ENCODE measurements at places on chromosomes 1 and 21.

DNA sequence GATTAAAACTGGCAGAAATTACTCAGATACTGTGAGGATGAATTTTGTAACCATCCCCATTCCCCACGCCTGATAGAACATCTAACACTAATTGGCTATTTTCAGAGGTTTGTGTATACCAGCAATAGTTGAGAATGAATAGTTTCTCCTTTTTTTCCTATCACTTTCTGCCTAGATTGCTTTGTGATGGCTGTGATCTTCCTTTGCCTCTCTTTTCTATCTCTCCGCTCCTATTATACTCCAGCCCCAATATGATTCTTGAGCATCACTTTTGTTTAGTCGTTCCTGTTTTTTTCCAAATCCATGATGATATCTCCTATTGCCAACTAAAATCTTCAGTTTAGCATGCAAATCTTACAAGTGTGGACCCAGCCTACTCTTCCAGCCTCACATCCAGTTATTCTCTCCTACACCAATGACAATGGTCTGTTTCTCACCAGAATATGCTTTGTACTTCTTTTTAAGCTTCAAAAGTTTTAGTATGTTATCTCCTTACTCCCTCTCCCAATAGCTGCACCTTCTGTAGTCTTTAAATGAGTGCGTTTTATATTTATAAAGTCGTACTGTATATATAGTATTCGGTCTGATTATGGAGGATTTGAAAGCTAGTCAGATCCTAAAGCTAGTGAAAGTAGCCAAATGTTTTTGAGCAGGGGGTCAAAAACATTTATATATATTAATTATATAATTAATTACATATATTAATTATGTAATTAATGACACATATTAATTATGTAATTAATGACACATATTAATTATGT is 25.2 kb downstream of the MAGI3 start:
- no peak for DNase-seq

DNA sequence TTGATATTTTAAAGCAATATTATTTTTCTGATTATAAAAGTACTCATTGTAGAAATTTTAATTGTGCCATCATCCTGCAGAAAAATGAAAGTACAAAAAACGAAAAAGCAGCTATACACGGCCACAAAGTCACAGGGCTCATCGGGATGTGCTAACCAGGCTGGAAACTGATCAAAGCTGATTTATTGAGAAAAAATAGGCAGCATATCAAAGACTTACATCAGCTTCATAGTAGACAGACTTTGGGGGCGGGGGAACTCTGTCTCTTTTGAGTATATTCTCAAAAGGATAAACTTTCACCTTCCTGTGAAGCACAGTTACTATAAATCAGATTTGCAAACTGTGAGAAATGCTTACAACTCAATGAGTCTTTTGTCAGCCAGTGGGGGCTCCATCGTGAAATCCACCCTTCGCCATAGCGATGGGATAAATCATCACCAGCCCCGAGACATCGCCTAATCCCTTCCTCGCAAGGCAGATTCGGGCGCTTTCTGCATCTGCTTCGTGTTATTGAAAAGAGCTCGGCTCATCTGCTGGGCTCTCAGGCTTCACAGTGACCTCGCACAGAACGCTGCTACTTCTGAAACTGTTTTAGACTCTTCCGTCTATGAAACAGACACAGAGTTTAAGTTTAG is 69.2 kb upstream of the ERG start:
- DNase-seq = peak; percentile 82

DNA sequence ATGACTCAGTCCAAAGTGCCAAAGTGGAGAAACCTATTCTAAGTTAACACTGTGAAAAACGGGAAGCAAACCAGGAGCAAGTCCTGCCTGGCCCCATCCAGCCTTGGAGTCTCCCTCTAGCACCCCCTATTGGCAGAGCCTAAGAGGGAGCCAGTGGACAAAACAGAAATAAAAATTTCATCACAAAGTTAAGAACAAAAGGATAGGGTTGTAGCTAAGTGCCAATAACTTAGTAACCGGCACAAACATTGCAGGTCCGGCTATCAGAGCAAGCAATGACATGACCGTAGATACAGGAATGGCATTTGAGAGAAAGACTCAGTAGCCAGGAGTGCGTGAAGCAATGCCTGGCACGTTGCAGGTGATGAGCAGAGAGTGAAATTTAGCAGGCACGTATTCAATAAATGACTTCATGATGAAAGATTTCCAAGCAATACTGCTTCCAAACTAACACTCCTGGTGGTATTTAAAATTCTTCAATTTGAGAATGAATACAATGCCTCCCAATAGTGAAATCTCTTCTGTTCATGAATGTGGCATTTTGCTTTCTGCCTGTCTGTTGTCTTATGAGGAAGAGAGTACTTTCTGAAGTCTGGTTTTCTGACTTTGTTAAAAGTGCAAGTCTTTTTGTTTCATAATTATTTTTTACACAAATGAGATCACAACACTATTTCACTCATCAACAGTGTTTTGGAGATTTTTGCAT is 391.0 kb downstream of the OMA1 start:
- DNase-seq = no peak

GRCh38 chr1:65090406-65090805 is 57.6 kb upstream of the AK4 start:
- DNase-seq = no peak

DNA sequence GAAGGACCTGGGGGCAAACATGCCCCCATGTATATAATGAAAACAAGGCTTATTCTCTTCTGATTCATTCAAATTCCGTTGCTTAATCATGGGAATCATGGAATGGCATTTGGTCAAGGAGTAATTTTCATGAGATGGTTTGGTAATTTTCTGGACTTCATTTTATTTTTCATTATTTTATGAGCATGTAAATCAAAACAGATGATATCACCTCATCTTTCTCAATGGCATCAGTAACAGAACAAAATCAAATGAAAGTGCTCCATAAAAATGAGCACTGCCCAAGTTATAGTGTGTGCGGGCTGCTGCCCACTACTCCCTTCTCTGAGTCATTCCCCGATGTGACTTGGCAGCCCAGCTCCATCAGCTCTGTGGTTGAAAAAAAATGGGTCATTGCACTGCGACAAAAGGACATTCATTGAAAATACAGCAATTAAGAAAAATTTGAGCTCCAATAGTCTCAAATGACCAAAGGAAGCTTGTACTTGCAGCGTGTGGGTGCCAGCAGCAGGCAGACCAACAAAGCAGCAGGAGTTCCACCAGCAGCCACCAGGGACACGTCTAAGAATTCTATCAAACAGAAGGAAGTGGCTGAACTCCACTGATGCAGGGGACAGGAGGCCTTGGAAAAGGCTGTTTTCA is 84.3 kb upstream of the VAV3 start:
- DNase-seq = peak; percentile 15

GRCh38 chr1:172895761-172896160 is 155.0 kb downstream of the TNFSF18 start:
- no peak for DNase-seq

DNA sequence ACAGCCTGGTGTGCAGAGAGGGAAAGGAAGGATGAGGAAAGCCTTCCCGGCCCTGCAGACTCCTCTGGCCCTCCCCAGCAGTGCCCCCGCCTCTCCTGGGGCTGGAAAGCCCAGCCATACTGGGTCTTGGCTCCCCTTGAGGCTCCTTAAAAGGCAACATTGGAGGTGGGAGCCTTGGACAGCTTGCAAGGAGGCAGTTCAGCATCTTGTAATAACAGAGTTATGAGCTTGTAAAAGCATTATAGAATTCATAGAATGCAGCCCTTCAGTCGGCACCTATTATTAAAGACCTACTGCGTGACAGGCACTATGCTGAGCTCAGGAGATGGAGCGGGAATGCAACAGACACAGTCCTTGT is 4.2 kb downstream of the TINAGL1 start:
- DNase-seq = no peak

DNA sequence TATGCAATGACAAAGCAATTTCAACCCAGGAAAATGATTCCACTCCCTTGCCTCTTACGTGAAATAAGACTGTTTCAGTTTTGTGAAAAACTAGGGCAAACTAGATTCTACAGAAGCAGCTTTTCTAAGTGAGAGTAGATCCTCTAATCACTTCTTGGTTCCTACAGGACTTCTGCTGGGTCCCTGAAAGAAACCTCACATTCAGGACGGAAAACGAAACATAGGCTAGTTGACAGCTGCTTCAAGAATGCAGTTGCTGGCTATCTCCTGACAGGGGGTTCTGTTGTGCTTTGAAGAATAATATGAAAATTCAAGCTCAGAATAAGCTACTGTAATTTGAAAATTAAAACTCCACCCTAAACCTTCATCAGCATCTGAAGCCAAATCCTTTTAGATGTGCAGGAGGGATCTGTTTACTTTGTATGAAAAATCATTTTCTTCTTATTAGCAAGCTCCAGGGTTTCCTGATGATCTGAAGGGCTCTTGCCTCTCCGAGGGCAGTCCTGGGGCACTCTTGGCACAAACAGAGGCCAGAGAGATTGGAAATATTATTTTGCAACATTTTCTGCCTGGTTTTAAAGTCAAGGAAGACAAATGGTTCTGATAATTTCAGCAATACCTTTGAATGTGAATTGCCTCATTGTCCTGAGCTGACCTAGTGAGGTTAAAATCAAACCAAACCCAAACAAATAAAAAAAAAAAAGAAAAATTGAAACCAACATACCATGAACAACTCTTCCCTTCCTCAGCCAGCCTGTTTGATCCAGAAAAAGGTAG is 55.0 kb downstream of the NTMT2 start:
- DNase-seq = peak; percentile 22

DNA sequence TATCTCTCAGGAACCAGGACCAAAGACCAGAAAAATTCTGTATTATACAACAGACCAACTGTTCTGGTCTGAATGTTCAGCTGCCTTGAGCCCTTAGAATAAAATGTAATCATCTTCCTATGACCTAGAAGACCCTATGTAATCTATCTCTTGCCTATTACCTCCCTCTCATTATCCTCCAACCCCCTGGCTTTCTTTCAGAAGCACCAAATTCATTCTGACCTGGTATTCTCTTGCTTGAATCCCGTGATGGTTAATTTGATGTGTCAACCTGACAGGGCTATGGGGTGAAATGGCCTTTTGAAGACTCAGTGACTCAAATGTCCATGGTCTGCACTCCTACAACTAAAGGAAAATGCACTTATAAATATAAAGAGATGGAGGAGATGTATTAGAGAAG is 21.8 kb upstream of the FBXO28 start:
- no peak for DNase-seq

DNA sequence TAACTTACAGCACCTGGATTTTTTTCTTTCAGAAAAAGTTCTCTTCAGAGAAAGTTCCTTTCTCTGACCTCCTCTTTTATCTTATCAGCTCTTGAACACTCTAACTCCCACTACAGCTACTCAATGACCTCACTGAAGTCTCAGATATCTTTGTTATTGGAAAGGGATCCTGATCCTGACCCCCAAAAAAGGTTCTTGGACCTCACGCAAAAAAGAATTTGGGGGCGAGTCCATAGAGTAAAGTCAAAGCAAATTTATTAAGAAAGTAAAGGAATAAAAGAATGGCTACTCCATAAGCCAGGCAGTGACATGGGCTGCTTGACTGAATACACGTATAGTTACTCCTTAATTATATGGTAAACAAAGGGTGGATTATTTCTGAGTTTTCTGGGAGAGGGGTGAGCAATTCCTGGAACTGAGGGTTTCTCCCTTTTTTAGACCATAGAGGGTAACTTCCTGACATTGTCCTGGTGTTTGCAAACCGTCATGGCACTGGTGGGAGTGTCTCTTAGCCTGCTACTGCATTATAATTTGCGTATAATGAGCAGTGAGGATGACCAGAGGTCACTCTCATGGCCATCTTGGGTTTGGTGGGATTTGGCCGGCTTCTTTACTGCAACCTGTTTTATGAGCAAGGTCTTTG is 44.2 kb downstream of the WDR64 start:
- DNase-seq = no peak

DNA sequence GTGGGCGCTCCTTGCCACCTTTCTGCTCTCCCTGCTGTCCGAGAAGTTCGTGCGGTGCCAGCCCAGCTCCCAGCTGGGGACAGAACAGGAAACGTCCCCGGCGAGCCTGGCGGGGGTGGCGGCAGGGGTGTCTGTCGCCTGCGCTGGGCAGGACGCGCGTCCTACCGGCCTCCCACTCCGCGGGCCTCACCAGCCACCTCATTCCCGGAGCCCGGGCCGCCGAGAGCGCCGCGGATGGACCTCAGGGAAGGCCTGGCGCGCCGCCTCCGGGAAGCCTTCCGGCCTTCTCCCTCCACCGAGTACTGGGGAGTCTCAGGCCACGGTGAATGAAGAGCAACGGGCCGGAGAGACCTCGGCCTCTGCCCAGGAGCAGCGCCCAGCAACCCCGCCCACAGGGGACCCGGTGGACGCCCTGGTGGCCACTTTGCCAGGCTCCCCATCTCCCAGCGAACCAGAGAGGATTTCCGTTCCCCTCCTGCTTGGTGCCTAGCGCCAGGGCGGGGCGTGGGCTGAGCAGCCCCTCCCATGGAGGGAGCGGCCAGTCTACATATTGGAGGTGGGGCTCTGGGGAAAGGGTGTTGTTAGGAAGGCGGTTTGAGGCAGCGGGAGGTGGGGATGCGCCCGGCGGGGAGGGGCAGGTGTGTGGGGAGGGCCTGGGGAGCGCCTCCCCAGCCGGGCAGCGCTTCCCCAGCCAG is 9.5 kb upstream of the TNFRSF14 start:
- DNase-seq = peak; percentile 63

- DNase-seq = peak; percentile 63
Measured at GRCh38 chr1:36160949-36161485, 5.1 kb downstream of the MAP7D1 start.

- DNase-seq = peak; percentile 85
Measured at GRCh38 chr21:42080788-42081083, 9.6 kb downstream of the UMODL1 start.

- no peak for DNase-seq
Measured at GRCh38 chr1:29653034-29653810, 416.9 kb downstream of the PTPRU start.

DNA sequence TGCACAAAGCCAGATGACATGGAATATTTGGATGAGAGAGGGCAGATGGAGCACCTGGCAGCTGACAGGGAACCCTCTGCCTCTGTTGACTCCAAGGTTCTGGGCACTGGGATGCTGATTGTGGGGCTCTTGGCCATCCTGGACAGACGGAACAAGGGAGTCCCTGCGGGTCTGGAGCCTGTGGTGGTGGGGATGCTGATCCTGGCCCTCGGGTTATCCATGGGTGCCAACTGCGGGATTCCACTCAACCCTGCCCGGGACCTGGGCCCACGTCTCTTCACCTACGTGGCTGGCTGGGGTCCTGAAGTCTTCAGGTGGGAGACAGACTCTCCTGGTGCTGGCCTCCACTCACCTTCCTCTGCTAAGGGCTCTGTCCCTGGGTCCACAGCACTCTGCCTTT is 1.8 kb upstream of the ATP8B2 start:
- DNase-seq = no peak

GRCh38 chr1:40977716-40978115 is 1.8 kb upstream of the CTPS1 start:
- DNase-seq = no peak

DNA sequence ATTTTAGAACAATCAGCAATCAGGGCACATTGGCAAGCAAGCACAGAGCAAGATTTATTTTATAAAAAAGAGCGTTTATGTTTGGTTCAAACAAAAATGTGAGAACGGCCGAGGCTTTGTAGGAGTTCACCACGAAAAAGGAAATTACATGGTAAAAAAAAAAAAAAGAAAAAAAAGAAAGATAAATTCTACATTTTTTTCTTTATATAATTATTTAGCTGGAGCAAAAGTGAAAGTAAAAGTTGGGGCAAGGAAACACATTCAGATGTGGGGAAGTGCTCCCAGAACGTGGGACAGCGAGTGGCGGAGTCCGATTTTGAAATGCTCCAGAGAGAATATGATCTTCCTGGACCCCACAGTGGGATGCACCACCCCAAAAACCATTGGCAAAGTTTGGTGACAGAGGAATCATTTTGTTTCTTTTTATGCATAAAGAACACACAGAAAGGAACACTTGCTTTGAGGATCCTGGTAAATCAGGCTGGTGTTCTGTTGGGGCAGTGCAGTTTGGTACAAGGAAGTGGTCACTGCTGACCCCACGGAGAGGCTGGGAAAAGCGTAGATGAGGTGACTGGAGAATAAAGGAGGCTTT is 16.3 kb upstream of the ATP5PO start:
- DNase-seq = peak; percentile 17

All from iris pigment epithelial cell (primary cell).